Activated T-cell treated with anti-CD3 and anti-CD28 coated beads for 1 hour (primary cell): ENCODE measurements at places on chromosomes 2 and 18.

DNA sequence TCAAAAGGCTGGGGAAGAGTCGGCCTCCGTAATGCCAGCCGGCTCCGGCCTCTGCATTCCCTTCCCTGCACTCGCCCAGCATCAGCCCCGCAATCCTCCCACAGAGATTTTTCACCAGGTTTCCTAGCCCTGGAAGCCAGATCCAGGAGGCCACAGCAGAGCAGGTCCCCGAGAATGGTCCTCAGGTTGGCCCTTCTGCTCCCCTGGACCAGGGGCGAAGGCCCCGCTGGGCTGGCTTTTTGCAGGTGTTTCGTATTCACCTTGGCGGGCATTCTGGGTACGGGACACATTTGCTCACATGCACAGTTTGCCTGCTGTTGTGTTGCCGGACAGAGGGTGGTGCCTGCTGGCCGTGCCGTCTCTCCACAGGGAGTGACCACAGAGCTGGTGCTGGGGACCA lies 309.5 kb downstream of the NDUFA10 start:
- DNase-seq, result no peak

DNA sequence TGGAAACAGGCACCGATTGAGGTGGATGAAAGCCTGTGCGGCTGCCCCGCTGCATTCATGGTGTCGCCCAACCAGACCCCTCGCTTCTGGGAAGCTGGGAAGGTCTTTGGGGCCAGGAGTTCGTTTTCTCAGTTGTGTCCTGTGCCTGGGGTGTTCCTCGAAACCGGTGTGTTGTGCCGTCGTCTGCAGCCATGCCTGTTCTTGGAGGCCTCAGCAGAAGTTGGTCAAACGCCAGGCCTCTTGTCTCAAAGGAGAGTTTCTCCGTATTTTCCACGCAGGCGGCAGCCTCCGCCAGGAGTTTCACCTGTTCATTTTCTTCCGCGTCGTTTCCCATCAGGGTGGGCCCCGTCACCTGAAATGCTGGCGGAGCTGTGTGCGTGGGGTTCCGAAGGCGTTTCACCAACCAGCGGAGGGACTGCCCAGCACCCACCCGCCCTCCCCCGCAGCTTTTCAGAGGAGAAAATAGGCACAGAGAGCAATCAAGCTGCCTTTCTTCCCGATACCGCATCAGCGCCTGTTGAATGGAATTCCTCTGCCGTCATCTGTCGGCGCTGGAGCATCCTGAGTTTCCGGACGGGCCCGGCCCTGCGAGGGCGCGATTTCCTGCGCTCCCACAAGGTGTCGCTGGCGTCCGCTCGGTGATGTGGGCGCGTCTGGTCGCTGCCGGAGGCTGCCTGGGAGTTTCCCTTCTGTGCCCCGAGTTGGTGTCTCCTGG lies 17.0 kb upstream of the NFATC1 start:
- peak; percentile 74 for DNase-seq

DNA sequence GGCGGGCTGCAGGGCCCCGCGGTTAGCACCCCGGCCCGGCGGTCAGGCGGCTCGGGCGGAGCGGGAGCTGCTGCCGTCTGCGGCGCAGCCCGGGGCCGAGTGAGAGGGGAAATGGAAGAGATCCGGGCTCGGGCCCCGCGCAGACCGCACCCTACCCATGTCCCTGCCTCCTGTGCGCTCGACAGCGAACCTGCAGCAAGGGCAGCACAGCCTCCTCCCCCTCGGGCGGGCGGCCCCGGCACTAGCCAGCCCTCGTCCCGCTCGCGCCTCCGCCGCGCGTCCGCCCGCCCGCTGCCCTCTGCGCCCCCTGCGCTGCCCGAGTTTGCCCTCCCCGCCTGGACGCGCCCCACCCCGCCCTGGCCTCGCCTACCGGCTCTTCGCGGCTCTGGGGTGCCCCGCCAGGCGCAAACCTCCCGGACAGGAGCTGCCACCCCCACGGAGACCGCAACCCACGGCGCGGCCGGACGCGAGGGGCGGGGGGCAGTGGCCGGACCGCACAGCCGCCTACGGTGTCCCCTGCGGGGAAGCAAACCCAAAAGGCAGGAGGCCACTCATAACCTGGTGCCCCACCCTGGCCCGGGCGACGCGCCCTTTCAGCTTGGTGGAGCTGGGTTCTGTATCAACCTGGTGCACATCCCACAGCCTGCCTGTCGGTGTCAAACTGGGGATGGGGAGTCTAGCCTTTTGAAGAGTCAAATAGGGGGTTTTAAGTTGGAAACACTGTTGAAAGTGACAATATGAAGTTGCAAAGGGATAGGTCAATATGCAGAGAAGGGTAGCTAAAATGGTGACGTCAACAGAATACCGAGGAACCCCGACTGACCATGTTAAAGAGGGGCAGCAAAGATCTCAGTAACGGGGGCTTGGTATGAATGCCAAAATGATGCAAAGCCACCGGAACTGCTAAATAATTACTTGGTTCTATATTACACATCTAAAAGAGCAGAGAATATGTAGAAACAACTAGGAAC lies at the start of gene IHH:
IHH (minus strand) TSS at position 101 of the 971 bp plus-strand sequence. CDS start 454 bp downstream, outside the sequence.
- DNase-seq, result no peak

GRCh38 chr2:179275253-179276012 lies 10.8 kb upstream of the SESTD1 start:
- no peak for DNase-seq

DNA sequence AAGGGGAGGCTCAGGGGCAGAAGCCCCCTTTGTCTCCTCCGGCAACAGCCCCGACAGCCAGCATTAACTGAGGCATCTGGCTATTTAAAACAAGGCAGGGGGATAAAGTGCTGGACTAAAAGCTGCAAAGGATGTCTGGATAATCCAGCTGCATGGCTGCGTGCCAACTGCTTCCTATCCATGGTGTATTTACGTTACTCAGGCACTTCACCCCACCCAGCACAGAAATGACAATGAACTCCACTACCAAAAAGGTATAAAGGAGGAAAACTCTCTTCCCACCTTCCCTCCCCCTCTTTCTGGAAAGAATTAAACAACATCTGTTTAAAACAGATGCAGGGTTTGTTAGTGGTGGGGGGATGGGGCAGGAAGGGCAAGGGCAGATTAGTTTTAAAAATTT lies 82.5 kb downstream of the SPRED2 start:
- no peak for DNase-seq

DNA sequence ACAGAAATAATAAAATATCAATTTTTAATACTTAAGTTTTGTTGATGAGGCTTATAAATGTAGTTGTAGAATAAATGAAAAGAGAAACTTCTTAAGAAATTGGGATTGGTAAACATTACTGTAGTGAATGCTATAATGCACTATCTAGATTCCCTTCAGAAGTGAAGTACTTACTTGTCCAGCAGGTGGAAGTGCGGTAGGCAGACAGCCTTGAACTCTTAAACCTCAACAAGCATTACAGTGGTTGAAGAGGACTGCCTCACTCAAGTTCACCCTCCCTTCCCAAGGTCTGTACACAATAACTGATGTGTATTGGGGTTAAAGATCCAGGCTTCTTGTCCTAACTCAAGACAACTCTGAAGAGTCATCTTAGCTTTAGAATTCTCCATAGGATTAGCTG lies 931.0 kb upstream of the LRRTM1 start:
- no peak for DNase-seq

- DNase-seq, result no peak
These were observed 1.2 kb upstream of the DES start for GRCh38 chr2:219416938-219417337.

DNA sequence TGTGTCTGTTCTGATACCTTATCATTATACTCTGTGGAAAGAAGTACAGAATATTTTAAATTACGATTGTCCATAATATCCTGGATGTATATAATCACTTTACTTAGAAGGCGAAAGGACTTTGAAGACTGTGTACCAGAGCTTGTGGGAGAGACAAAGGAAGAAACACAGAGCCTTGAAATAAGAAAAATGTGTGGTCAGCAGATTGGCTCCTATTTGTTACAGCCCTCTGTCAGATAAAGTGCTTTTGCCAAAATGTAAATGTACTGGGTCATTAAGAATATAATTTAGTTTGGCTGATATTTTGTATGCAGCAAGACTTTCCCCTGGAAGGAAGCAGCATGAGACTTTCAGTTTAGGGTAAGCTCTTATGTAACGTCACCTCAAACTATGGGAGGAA lies 443.1 kb downstream of the CCDC85A start:
- DNase-seq, result no peak

- DNase-seq, result no peak
These were observed 16.6 kb upstream of the PIK3C3 start for GRCh38 chr18:41938445-41938844.

GRCh38 chr2:8026381-8026780 lies 655.5 kb upstream of the ID2 start:
- DNase-seq, result no peak

GRCh38 chr18:36808681-36809080 lies 20.1 kb downstream of the TPGS2 start:
- DNase-seq, result no peak

- no peak for DNase-seq
These were observed 225.3 kb downstream of the EN1 start for GRCh38 chr2:118622108-118622507.

- DNase-seq, result no peak
These were observed 351.8 kb upstream of the TMEFF2 start for GRCh38 chr2:192546565-192546964.

DNA sequence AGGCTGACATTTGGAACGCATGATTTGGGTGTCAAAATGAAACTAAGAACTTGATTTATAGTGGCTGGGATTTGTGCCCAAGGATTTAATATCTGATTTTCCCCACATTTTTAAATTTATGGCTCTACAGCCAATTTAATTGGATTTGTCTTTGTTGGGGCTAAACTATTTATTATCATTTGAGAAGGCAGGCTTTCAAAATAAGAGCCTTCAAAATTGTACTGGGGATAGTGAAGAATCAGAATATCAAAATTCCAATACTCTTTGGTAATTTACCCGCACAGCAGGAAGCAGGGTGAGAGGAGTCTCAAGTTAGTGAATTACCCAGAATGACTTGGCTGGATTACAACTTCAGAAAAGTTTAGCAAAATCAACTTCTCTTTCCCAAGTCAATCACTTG lies 278.1 kb downstream of the LRATD1 start:
- no peak for DNase-seq

GRCh38 chr2:151961558-151961957 lies 133.3 kb upstream of the ARL5A start:
- DNase-seq, result no peak

DNA sequence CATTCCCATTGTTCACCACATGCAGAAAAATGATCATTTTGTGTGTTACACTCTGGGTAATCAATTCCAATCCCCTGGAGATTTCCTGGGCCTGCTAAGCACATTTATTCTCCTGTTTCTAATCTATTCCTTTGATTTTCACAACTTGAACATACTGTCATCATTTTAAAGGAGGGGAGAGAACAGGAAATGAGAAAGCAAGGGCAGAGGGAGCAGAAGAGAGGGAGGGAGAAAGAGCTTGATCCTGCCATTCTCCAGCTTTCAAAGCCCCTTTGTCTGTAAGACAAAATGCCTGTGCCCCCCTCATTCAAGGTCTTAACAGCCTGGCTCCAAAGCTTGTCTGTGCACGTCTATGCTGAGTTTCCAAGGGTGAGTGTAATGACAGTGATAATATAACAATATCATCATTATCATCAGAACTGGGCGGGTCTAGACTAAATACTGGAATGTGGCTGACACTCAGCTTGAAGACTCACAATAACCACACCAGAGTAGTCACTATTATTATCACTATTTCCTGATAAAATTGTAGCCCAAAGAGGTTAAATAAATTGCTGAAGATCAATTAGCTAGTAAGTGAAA lies 164.4 kb upstream of the KLHL29 start:
- no peak for DNase-seq

GRCh38 chr2:127700527-127701192 lies 637 bp upstream of the SFT2D3 start:
- no peak for DNase-seq

DNA sequence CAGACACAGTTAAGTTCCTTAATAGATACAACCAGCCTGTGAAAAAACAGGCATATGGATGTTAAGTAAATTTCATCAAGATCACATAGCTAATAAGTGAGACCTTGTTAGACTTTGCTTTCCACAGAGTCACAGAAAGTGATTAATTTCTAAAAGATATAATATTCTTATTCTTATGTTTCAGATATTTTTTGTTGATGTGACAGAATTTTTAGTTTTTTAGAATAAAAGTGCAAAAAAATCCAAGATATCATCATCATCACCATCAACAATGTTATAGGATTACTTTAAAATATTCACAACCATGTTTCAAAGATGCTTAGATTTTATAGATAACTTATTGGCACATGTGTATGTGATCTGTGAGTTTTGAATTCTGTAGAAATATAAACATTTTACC lies 132.3 kb upstream of the ITGA4 start:
- DNase-seq, result no peak

DNA sequence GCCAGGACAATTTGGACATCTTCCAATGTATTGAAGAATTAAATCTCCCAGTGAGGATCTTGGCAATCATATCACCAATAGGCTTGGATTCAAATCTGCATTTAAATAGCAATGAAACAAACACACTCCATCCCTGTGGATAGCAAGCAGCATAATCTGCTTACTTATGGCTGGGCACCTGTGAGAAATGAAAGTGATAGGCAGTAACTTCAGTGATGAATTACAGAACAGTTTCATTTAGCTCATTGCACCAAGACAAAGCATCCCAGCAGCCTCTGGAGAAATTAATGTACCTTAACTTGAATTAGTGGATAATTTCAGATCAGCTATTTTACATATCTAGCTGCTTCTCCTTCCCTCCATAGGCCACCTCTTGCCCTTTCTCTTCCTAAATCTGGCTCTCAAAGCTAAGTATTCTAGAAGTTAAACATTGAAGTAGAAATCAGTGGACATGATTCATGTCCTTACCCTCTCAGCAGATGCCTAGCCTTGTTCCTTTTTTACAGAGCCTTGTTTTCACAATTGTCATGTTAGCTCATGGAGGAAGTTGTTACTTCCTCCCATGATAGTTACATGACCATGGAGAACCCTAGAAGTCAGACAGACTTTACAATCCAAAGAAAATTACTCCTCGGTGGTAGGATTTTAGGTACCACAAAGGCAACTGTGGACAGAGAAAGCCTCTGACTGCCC lies 88.5 kb upstream of the TACR1 start:
- no peak for DNase-seq

DNA sequence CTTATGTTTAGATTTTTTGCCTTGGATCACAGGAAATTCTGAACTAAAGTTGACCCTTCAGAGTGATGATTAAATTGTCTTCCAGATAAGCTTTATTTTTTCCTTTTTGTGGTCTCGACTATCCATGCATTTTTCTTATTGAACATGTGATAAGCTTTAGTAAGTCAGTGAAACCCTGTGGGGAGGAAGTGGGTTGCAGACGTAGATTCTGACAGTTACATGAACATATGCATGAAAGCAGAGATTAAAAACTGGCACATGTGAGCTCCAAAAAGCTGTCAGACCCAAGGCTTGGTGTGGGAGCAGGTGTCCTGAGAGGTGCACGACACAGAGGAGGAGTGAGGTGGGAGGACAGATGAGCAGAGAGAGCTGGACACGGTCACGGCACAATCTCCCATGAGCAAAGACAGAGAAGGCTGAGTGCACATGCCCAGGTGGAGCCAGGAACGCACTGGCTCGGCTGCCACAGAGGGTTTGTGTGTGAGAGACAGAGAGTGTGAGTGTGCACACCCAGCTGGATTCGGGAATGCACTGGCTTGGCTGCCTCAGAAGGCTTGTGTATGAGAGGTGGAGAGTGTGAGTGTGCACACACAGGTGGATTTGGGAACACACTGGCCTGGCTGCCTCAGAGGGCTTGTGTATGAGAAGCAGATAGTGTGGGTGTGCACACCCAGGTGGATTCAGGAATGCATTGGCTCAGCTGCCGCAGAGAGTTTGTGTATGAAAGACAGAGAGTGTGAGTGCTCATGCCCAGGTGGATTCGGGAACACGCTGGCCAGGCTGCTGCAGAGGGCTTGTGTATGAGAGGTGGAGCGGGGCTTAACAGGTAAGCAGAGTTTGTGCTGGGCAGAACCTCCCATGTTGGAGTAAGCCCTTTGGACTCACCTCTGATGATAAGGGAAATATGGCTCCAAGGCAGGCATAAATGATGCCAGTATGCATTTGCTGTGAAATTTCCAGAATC lies 849.1 kb upstream of the SALL3 start:
- no peak for DNase-seq
